Stimulated activated naive CD8-positive, alpha-beta T cell treated with anti-CD3 and anti-CD28 coated beads, Interleukin-15, Interleukin-2, amounts not matched to agents 100 U/mL and 50 U/mL, for 24 hours (primary cell): ENCODE measurements at places on chromosomes 6 and 20.

- no peak for DNase-seq
These were observed 38.5 kb downstream of the RIPOR3 start for GRCh38 chr20:50652702-50653294.

DNA sequence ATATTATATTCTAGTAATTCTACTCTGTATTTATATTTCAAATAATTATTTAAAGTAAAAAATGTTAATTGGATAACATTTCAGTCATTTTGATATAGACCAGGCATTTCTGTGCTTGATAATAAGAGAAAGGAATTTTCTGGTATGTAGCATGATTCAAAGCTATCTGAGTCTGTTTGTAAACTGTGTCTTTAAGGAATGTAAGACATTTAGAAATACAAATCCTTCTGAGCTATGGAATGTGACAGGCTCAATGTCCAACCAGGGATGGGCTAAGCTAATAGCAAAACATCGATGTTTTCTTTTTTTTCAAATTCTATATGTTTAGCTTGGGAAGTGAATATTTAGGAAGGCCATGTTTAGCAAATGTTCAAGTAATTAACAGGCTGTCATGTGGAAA is 41.5 kb upstream of the FAM83B start:
- no peak for DNase-seq

DNA sequence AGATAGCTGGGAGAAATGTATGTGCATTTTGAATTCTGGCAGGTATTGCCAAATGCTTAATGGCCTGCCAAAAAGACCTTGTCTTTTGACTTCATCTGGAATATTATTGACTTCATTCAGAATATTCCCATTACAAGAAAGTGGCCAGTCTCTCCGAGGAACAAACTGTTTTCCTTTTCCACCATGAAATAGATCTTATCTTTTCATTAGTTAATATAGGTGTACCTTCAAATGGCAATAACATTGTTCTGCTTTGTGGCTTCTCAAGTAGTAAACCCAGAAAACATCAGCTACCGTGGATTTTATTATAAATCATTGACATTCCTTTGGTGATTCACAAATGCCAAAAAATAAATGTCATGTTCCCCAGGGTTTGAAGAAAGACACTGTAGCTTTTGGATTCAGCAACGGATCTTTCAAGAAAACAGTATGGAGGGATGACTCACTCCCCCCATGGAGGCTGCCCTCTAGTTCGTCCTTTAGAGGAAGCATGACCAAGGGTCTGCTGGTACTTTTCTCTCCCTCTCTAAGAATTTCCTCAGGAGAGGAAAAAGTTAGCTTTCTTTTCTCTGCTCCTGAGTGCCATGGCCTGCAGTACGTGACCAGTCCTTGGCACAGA is 1.1 kb upstream of the RNF182 start:
- no peak for DNase-seq

GRCh38 chr20:4406627-4407026 is 315.1 kb upstream of the PRND start:
- DNase-seq, result no peak

DNA sequence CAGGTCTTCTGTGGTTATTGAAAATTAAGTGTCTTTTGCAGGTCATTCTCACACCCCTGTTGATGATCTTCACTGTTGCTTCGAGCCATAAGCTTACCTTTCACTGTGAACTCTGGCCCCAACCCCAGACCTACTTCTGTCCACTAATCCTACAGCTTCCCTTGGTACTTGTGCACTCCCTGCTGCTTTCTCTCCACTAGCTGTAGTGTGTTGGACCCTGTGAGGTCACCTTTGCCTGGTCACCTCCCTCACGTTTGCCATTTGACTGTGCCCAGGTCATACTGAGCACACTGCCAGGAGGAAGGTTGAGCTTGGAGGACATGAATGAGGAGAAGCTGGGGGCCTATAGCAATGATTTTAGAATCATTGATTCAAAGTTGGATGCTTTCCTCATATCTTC is 94.0 kb downstream of the PLCB1 start:
- no peak for DNase-seq
